ENCODE measurements at places on chromosomes 1 and 21.

DNA sequence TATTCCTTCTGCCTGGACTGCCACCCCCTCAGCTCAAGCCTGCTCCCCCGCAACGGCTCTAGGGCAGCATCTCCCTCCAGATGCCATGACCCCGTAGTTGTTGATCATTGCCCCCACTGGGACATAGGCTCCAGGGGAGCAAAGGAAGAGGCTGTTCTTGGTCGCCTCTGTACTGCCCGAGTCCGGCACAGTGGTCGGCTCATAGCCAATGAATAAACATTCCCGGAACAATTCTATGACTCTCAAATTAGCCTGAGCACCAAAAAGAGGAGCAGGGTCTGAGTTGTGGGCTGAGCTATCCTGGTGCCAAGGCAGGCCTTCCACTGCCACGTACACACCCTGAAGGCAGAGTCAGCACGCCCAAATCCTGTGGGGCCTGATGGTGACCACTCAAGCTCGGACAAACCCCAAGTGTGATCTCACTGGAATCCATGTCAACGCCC is 33.1 kb downstream of the CAPZB start:
- no peak for DNase-seq

DNA sequence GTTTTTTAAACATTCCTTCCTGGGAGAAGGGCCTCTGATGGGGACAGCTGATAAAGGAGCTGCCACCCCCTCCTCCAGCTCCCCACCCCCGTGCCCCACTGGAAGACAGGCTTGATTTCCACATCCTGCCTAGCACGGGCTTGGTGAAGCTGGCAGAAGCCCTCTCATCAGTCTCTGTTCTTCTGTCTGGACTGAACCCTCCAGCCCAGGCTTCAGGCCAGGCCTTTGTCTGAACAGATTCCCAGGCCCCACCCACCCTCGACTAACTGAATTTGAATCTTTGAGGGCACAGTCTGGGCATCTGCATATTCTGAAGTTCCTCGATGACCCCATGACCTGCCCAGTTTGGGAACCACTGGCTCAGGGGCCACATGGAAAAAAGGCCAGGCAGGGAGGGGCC is 75.3 kb downstream of the CD58 start:
- no peak for DNase-seq

GRCh38 chr1:78360584-78360983 is 130.2 kb upstream of the PTGFR start:
- no peak for DNase-seq

- DNase-seq = no peak
Observed at GRCh38 chr21:38948377-38949069, 142.8 kb downstream of the ETS2 start.

- DNase-seq = no peak
Observed at GRCh38 chr1:40575336-40575735, 43.9 kb downstream of the ZNF684 start.

GRCh38 chr1:93700532-93701469 is 19.2 kb upstream of the BCAR3 start:
- DNase-seq = no peak

- no peak for DNase-seq
Observed at GRCh38 chr1:11639372-11639771, 14.9 kb downstream of the FBXO2 start.

GRCh38 chr1:226335661-226336060 is 26.7 kb upstream of the LIN9 start:
- DNase-seq = no peak

GRCh38 chr1:225923381-225923691 is 714 bp downstream of the PYCR2 start:
- no peak for DNase-seq

- no peak for DNase-seq
Observed at GRCh38 chr1:68366572-68366971, 83.2 kb downstream of the RPE65 start.

DNA sequence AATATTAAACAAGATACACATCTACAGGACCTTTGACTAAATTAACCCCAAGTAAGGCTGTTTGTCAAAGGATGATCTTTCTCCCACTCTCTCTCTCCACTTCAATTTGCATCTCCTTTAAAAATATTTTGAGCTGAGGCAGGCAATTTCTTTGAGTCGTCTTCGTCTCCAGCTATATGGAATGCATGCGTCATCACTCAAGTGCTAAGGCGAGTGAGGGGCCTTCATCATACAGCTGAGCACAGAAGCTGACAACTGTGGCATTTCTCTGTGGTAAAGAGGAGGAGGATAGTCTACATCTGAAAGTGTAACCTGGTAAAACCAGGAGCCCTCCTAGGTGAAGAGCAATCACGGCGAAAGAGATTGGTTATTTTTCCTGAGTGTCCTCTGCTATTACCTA is 7.6 kb downstream of the EPHX4 start:
- DNase-seq = no peak

GRCh38 chr1:236052232-236052993 is 12.5 kb downstream of the NID1 start:
- no peak for DNase-seq

GRCh38 chr21:22791986-22792560 is 1793.9 kb downstream of the NCAM2 start:
- DNase-seq = no peak

GRCh38 chr1:218939095-218939494 is 234.6 kb upstream of the LYPLAL1 start:
- DNase-seq = no peak

DNA sequence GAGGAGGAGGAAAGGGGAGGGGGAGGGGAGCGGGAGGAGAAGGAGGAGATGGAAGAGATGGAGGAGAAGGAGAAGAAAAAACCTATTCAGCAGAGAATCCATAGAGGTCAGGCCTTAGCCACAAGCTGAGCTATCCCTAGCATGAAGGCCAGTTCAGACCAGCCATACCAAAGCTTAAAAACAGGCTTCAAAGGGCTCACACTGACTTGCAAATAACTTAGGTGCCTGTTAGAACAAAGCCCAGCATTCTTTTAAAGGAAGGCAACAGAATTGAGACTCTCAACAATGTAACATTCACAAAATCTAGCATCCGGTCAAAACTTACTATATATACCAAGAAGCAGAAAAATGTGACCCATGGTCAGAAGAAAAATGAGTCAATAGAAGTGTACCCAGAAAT is 43.6 kb upstream of the IFFO2 start:
- DNase-seq = no peak
